ENCODE measurements at places on chromosomes 6 and 20. TPM values are rescaled to one million over a fixed set of nuclear protein-coding genes. Genes with fewer than 3 reads are reported as not detected.

Gene MROH8
- polyA plus RNA-seq = 2.3 TPM

Gene SDCBP2
- polyA plus RNA-seq = 0.92 TPM

Gene TSPO2
- polyA plus RNA-seq = not detected

GRCh38 chr20:2794866-2795447 is 5.5 kb downstream of the CPXM1 start:
- H3K4me1 ChIP-seq = peaks cover 3% of the 10 kb centered on the region
- no peak overlapping the region for H3K27ac ChIP-seq
- no peaks in the 10 kb centered on the region for H3K27me3 ChIP-seq
- H3K4me3 ChIP-seq = no peak overlapping the region
- DNase-seq = no peak

DNA sequence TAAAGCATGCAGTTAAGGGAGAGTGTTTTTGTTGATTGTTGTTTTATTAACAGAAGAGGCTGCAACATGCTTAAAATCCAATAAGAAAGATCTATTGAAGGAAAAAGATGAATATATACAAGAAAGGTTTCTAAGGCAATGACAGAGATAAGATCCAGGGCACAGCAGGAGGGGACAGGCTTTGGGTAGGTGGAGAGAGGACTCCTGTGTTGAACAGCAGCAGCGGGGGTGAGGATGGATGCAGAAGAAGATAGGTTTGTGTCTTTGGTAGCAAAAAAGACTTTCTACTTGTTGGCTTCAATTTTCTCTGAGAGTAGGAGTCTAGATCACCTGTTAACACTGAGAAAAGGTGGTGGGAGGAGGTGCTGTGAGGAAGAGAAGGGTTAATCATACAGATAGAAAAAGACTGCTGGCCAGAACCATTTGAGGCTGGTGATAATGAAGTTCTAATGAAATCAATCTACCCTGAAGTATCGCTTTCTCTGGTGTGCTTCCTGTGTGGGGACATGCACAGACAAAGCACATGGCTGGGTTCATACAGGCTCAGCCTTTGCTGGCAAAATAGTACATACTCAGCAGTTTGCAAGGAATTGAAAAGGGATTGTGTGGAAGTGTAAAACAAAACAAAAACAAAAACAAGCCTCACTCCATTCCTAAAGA is 17.2 kb upstream of the DST start:
- no peak overlapping the region for H3K4me3 ChIP-seq
- DNase-seq = no peak
- H3K4me1 ChIP-seq = peaks cover 4% of the 10 kb centered on the region
- no peak overlapping the region for H3K27ac ChIP-seq
- no peaks in the 10 kb centered on the region for H3K36me3 ChIP-seq

GRCh38 chr6:8860671-8861070 is 425.3 kb upstream of the SLC35B3 start:
- H3K4me3 ChIP-seq = no peak overlapping the region
- H3K27me3 ChIP-seq = no peaks in the 10 kb centered on the region
- H3K4me1 ChIP-seq = no peaks in the 10 kb centered on the region
- no peak for DNase-seq
- H3K36me3 ChIP-seq = no peaks in the 10 kb centered on the region

- H3K27ac ChIP-seq = no peak overlapping the region
- no peaks in the 10 kb centered on the region for H3K4me1 ChIP-seq
- H3K27me3 ChIP-seq = no peaks in the 10 kb centered on the region
- DNase-seq = no peak
Measured at GRCh38 chr6:141598487-141598886, 534.2 kb upstream of the GJE1 start.

GRCh38 chr6:56231827-56232226 is 15.6 kb downstream of the COL21A1 start:
- no peak overlapping the region for H3K27ac ChIP-seq
- peaks cover 3% of the 10 kb centered on the region for H3K27me3 ChIP-seq
- no peak for DNase-seq
- H3K4me3 ChIP-seq = no peak overlapping the region
- peaks cover 1% of the 10 kb centered on the region for H3K4me1 ChIP-seq
- no peaks in the 10 kb centered on the region for H3K36me3 ChIP-seq

DNA sequence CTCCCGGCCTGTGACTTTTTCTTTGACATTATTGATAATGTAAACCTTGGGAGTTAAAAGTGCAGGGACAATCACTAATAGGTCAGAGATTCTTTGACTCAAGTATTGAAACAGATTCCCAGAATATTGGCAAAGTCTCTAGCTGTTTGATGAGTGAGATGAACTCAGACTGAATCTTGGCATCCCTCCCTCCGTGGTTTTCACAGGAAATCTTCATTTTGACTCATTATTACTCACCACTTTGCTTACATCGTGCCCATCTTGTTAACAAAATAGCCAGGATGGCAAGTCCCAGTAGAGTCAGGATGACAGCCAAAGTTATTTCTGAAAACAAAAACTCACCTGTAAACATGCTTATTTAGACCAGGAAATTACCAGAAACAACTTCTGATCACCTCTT is 2.0 kb downstream of the TSBP1 start:
- no peaks in the 10 kb centered on the region for H3K36me3 ChIP-seq
- no peak overlapping the region for H3K4me3 ChIP-seq
- H3K4me1 ChIP-seq = no peaks in the 10 kb centered on the region
- no peak for DNase-seq
- no peaks in the 10 kb centered on the region for H3K27me3 ChIP-seq
- no peak overlapping the region for H3K27ac ChIP-seq

- H3K27me3 ChIP-seq = no peaks in the 10 kb centered on the region
- no peaks in the 10 kb centered on the region for H3K36me3 ChIP-seq
- H3K4me3 ChIP-seq = no peak overlapping the region
- no peaks in the 10 kb centered on the region for H3K4me1 ChIP-seq
- no peak for DNase-seq
Measured at GRCh38 chr6:163605385-163606097, 191.0 kb downstream of the QKI start.

DNA sequence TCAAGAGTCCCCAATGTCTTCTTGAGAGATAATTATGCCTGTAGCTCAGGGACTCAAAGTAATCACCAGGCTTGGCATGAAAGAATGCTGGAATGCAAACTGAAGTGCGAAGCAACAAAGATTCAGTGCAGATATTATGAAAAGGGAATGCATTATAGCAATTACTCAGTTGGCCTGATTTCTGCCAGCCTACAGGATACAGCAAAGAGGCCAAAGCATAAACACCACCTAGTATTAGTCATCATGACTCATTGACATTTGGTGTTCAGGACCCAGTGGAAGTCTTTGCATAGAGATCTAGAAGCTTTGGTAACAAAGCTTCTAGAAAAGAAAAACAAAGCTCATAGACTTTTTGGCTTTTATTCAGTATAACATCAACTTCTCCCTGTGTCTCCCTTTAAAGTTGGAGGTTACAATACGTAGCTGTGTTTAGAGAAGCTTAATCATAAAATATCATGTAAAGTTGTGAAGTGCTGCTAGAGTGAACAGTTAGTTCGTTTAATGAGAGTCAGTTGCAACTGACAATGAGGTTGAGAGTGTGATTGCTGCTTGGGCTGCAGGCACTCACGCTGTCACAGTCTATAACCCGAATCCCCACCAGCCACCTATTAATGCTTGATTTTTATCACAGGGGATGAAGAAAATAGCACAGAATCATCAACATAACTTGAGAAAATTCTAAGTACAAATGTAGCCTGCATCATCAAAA is 932.7 kb downstream of the TFAP2A start:
- no peak for DNase-seq
- H3K36me3 ChIP-seq = no peaks in the 10 kb centered on the region
- H3K4me3 ChIP-seq = no peak overlapping the region
- no peaks in the 10 kb centered on the region for H3K4me1 ChIP-seq
- H3K27me3 ChIP-seq = no peaks in the 10 kb centered on the region

DNA sequence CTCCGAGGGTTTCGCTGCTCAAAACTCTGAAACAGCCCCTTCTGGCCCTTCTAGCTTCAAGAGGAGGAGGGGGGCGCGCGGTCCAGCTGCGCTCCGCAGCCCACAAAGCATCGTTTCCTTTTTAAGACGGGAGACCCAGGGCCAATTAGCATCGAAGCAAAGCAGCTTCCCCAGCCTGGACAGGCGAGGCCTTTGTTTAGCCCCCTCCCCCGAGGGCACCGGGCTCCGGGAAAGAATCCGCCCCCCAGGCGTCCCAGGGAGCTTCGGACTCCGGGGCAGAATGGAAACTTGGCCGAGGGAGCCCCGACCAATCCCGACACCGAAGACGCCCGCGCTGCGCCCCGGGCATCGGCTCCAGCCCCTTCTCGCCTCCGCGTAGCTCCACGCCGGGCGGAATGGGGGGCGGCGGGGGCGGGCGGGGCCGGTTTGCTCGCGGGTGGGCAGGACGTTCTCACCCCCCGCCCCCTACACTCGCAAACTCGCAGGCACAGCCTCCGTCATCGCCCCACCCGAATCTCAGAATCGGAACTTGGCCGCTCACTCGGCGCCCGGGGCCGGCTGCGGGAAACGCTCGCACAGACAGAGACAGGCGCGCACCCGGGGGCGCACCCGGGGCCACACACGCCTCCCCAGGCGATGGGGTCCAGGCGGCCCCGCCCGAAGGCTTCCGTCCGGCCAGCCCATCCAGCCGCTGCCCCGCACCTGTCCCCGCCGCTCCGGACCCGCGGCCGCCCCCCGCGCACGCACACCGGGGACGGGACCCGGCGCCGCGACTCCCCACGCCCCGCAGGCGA is 628 bp downstream of the NKAIN4 start:
- no peaks in the 10 kb centered on the region for H3K36me3 ChIP-seq
- no peaks in the 10 kb centered on the region for H3K27me3 ChIP-seq
- no peaks in the 10 kb centered on the region for H3K4me1 ChIP-seq
- no peak for DNase-seq

DNA sequence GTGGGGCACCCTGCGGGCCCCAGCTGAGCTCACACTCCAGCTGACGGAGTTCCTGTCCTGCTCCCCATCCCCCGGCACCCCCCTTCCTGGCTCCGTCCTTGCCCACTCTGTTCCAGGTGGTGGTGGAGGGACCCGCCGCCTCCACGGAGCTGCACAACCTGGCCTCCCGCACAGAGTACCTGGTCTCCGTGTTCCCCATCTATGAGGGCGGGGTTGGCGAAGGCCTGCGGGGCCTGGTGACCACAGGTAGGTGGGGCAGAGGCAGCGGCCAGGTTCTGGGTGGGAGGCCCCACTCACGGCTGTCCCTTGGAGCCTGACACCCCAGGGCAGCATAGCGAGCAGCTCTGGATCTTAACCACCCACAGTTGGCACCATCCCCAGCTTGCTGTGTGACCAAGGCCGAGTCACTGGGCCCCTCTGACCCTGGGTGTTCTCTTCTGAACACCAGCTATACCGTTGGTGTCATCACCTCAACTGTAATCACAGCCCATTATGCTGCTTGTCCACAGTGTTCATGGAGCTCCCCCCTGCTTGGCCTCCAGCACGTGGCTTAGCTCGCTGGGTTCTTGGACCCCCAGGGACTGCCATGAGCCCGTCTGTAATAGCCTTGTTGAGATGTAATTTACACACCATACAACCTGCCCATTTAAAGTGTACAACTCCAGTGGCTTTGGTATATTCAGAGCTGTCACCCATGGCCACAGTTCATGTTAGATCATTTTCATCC is 17.4 kb downstream of the COL20A1 start:
- no peak overlapping the region for H3K4me3 ChIP-seq
- H3K27ac ChIP-seq = no peak overlapping the region
- H3K36me3 ChIP-seq = no peaks in the 10 kb centered on the region
- H3K27me3 ChIP-seq = no peaks in the 10 kb centered on the region
- H3K4me1 ChIP-seq = no peaks in the 10 kb centered on the region

All from ovary (tissue), 10 donors.